Stimulated activated CD8-positive, alpha-beta memory T cell treated with anti-CD3 and anti-CD28 coated beads, Interleukin-7, amount 100 ng/mL, for 24 hours (primary cell): ENCODE measurements at places on chromosomes 6 and 20.

DNA sequence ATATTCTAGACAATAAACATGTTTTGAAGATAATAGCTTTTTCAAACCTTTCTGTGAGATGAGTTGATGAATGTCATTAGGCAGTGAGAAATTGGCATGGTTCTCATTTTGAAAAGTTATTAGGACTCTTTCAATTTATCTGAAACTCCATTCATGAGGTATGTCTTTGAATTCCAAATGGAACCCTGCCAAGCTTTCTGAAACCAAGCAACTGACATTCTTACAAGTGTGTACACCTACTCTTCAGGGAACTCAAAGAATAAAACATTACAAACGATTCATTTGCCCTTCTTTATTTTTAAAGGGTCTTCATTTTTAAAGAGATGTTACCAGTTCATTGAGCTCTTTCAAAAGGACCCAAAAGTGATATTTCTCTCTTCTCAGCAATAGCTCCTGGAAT, 2.1 kb upstream of the TRDN start:
- no peak for DNase-seq

DNA sequence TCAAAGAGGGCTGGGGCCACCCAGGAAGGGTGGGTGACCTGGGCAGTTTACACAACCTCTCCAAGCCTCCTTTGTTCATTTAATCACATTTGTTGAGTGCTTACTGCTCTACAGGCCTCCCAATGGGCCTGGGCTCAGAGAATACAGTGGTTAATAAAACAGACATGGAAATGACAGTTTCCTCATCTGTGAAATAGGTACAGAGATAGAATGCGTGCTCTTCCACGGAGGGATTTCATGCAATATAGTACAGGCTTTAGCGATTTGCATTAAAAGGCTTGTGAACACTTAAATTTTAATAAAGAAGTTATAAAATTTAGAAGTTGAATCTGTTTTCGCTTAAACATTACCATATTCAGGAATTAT, 802 bp upstream of the FERMT1 start:
- no peak for DNase-seq

GRCh38 chr6:2432292-2432691, 186.9 kb upstream of the GMDS start:
- no peak for DNase-seq

GRCh38 chr20:59443550-59443949, 143.1 kb downstream of the EDN3 start:
- no peak for DNase-seq

DNA sequence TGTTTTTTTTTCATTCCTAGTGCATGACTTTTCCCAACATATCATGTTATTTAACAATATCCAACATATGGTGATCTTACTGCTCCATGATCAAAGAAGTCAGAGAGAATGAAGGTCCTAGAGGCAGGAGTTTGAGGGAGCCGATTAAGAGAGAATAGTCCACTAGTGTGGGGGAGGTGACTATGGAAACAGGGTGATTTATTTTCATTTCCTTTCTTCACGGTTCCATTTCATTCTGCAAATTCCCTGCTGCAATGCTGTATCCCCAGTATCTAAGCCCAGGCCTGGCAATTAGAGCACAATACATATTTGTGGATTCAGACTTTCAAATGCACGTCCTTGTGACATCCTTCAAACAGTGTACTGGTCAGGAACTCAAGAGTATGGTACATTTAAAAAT, 91.4 kb downstream of the CD83 start:
- DNase-seq, result no peak
